ENCODE measurements at places on chromosomes 6 and 20.
A peak's percentile ranks its signal among the peaks of the same experiment; 100 is the strongest.

DNA sequence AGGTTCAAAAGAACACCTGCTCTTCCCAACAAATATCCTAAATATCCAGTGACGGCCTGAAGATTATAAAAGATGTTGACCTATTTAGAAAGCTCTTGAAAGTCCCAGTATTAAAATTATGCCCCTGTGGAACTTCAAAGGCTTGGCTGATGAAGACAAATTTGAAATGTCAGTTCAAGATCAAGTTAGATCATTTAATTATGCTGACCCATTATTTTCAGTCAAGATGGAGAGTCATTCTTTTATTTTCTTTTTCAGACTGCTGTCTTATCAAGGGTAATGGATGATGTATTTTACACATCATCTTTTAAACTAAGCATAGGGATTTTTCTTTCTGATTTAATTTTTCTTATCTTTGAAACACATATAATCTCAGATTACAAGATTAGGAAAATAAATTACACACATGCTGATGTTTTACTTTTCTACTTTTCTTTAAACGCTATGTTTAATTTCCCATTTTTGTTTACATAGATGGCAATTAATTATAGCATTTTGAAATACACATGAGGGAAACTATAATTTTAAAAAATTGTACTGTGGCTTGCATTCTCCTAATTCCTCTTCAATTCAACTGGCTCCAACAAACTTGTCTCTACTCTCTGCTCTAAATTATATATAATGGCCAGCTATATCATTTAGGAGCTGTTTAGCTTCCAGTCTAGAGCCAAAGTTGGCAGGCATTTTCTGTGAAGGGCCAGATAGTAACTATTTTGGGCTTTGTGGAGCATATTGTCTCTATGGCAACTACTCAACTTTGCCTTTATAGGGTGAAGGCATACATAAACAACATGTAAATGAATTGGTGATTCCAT is 123.7 kb downstream of the RCAN2 start:
- DNase-seq = peak; percentile 58

- DNase-seq = no peak
These were observed 312.1 kb downstream of the GMDS start for GRCh38 chr6:1933292-1933691.

GRCh38 chr6:46240866-46241565 is 70.2 kb upstream of the ENPP5 start:
- no peak for DNase-seq

GRCh38 chr6:35317483-35318195 is 20.0 kb downstream of the DEF6 start:
- no peak for DNase-seq

DNA sequence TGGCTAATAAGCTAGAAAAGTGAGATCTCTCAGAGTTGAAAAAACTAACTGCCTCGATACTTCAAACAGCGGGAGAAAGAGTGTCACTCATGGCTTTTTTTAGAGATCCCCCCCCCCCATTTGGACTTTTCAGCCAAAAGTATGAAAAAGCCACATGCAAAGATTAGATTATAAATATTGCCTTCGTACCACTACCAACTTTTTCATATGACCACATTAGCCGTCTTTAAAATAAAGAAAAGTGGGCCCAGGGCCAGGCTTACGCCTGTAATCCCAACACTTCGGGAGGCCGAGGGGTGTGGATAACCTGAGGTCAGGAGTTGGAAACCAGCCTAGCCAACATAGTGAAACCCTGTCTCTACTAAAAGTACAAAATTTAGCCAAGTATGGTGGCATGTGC is 4.4 kb downstream of the PGK2 start:
- DNase-seq = no peak

GRCh38 chr20:46581391-46581790 is 30.9 kb upstream of the OCSTAMP start:
- DNase-seq = no peak

DNA sequence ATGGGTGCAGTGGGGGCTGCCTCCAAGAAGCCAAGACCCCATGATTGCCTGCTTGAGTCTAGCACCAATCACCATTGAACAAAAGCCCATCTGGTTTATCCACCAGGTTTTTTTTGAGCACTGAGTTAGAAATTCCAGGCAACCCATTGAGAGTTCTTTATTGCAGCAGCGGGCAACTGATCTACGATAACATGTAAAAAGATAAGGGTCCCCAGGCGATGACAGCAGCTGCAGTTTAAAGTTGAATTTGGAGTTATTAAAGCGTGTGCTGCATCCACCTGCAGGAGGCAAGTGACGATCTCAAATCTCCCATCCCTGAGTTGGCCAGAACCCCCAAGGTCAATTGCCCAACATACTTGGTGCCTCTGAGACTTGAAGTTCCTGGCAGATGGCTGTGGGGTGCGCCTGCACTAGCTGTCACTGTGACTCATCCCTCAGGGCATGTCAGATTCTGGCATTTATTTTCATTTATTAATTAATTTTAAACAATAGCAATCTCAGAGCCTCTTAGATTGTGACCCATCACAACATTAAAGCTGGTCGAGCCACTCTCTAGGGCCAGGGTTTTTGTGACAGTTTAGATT is 290.4 kb upstream of the SULF2 start:
- DNase-seq = no peak

- DNase-seq = peak; percentile 41
These were observed 3.9 kb downstream of the SYNJ2 start for GRCh38 chr6:157985378-157986155.

GRCh38 chr6:36232172-36232571 is 35.6 kb downstream of the BRPF3 start:
- DNase-seq = no peak

GRCh38 chr6:136657666-136658065 is 107.4 kb upstream of the MAP7 start:
- no peak for DNase-seq

- DNase-seq = no peak
These were observed 5.3 kb upstream of the RAET1L start for GRCh38 chr6:150030611-150031010.

GRCh38 chr6:97866616-97867015 is 583.6 kb upstream of the MMS22L start:
- DNase-seq = no peak

GRCh38 chr20:59829054-59829785 is 104.2 kb downstream of the SYCP2 start:
- DNase-seq = no peak

DNA sequence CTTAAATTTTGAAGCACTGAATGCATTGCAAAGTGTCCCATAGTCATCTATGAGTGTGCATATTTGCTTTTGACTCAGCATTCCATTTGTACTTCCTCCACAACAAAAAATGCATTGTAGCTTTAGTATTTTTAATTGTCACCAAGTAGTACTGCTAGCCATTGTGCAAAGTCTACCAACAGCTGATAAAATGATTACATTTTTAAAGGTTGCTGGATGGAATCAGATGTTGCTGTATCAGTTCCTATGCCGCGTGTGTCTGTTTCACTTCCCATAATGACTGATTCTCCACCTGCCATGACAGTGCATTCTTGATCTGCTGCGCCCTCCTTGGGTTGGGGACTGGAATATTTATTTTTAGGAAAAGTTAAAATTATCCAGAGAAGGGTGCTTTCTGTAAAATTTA is 41.2 kb downstream of the SLX4IP start:
- DNase-seq = no peak

DNA sequence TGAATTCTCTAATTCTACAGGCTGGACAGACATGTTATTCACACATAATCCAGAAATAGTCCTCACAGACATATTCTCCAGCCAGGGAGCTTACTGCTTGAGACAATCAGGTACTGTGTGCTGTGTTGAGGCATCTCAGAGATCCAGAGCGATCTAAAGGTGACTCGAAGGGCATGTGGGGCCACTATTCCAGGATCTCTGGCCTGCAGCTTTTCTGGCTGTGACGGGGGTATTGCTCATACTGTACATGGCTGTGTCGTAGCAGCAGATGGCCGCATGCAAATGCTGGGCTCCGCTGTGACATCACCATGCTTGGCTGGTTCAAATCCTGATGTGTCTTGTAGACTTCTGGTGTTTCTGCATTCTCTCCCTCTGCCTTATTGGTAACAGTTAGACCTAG is 37.8 kb downstream of the CD109 start:
- DNase-seq = no peak

DNA sequence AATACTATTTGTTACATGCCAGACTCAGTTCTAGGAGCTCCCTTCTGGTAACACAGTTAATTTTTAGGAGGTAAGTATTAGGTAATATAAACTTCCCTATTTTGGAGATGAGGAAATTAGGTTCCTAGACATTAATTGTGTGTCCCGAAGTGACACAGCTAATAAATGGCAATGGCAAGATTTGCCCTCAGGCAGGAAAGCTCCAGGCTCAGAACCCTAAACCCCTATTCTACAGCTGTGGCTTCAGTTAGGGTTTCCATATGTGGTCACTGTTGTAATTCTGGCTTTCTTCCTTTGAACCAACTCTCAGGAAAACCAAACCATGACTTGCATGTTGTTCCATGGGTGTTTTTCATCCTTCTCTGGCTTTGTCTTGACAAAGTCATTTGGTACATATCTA is 188.2 kb downstream of the PLCB1 start:
- DNase-seq = no peak

- DNase-seq = peak; percentile 77
These were observed 499.0 kb upstream of the RNF217 start for GRCh38 chr6:124463271-124463670.

- DNase-seq = no peak
These were observed 17.5 kb downstream of the MRPS18A start for GRCh38 chr6:43669922-43670622.

DNA sequence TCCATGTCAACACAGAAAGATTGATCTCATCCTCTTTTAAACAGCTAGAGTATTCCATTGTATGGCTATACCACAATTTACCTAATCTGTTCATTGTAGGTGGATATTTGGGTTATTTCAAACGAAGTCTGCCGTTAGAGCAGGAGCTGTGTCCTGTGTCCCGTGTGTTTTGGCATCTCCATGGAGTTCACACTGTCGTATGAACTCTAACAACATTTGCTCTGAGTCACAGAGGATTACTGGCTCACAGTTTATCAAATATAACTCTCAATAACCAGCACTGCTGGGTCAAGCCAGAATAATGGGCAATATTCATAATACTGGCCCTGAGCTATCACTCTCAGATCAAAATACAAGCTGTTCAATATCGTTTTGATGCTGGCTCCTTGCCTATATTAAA is 16.4 kb downstream of the TRAM2 start:
- DNase-seq = no peak

DNA sequence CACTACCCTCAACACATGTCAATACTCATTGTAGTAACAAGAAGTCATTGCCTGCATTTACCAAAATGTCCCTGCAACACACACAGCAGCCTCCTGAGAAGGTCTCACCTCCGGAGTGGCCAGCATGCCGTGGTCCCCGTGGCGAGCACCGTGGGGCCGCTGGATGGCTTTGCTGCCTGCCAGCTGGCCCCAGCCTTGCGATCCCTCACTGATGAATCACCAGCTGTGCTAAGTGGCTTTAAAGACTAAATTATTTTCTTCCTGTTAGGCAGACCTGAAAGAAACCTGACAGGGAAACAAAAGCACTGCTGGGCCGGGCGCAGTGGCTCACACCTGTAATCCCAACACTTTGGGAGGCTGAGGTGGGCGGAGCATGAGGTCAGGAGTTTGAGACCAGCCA is 306.7 kb downstream of the CDH4 start:
- DNase-seq = no peak

DNA sequence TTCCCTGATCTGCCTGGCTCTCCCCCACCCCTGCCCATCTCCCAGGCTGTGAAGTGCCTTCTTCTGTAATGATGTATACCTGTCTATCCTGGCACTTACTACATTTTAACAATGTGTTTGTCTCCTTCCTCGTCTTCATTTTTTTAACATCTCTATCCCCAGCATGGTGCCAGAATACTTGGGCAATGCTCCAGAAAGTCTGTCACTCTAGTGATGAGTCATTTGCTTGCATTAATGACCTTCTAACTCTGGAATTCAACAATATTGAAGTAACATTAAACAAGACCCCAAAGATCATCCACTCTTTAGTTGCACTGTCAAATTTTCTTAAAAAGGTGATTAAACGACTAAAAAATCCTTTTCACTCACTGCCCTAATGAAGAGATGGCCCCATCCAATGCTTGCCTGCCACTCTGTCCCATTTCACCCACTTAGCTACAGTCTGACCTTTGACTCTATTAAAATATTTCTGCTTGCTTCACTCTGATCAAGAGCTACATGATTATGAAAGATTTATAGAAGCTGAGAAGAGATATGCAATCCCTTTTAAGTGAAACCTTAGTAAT is 7.7 kb upstream of the KLHL31 start:
- DNase-seq = no peak

DNA sequence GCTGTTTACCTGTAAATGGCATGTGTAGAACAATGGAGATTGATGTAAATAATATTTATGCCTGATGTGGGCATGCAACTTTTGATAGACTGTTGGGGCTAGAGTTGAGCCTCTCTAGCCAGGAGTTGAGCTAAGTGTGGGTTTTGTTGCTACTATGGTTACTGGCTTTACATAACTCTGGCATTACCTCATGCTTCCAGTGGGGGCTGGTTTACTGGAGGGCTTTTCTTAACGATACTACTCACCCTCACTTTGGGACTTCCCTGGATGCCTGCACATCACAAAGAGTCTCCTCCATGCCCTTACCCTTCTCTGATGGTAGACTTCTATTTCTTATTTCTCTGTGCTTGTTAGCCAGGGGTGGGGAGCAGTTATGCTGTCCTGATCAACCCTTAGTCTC is 524.6 kb upstream of the CDH4 start:
- DNase-seq = no peak

- DNase-seq = peak; percentile 27
These were observed 780.9 kb downstream of the QKI start for GRCh38 chr6:164195278-164195941.

DNA sequence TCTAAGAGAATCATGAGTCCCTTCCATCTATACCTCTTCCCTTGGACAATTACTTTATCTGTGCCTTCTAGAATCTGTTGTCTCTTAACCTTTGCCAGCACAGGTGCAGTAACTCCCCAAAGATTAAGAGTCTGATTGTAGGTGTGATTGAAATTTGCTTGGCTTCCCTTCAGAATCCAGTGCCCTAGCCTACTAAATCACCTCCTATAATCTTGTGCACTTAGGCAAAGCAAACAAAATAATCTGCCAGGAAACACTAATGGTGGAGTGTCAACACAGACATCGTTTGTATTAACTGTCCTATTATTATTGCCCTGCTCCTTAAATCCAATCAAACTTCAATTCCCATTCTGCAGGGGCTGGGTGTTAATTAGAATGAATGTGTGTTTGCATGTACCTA is 28.0 kb downstream of the ID4 start:
- peak; percentile 81 for DNase-seq

- DNase-seq = no peak
These were observed 1.6 kb upstream of the QKI start for GRCh38 chr6:163412801-163413344.

GRCh38 chr6:168494726-168495125 is 53.7 kb downstream of the SMOC2 start:
- no peak for DNase-seq

- peak; percentile 76 for DNase-seq
These were observed at the start of the genes C6orf52 and PAK1IP1 for GRCh38 chr6:10694302-10695085. Gene C6orf52 (minus strand): TSS chr6:10694616. CDS start chr6:10687550, 7,066 bp downstream. Gene PAK1IP1 (plus strand): TSS chr6:10694972. CDS start chr6:10694986, 14 bp downstream.

DNA sequence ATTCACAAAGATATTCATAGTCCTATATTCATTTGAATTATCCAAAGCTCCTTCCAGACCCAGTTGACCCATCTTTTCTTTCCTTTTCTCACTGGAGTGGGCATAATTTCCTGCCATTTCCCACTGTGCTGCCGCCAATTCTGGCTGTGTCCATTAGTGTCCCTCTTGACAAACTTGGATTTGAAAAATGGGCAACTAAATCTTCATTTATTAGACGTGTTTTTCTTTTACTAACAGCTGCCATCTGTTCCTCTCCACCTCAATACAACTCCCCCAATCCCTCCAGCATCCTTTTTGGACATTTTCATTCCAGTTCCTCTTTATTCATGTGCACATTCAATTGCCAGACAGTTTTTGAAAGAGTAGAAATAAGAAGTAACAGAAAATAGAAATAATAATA is 90.5 kb downstream of the PCSK2 start:
- DNase-seq = no peak

GRCh38 chr6:37438930-37439329 is 5.9 kb downstream of the CMTR1 start:
- DNase-seq = no peak
